Transverse colon (tissue), 4 donors: ENCODE measurements at places on chromosomes 12 and 14.
A peak's percentile ranks its signal among the peaks of the same experiment; 100 is the strongest.

GRCh38 chr14:99394602-99395156 is 86.0 kb downstream of the SETD3 start:
- no peak for DNase-seq

DNA sequence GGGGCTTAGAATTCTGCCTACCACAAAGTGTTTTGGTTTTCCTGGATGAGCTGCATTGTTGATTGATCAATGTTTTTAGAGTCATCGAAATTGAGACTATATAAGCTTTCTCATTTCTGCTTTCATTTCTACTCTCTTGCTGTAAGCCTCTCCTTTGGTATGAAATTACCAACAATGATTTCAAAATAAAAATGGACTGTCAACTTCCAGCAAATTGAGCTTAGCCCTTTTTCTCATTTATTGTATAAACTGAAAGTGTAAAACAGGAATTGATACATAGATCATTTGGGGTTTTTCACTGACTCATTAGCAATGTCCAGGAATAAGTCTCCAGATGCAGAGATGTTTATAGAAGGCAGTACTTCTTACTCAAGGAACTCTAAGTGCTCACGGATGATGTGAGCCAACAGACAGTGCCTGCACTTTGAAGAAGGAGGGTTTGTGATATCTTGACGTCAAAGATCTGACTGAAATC is 20.0 kb upstream of the PCNX1 start:
- DNase-seq, result no peak

GRCh38 chr12:115337693-115338543 is 653.9 kb upstream of the TBX3 start:
- DNase-seq, result peak; percentile 17

- no peak for DNase-seq
Measured at GRCh38 chr12:31297572-31298514, 28.1 kb downstream of the SINHCAF start.

DNA sequence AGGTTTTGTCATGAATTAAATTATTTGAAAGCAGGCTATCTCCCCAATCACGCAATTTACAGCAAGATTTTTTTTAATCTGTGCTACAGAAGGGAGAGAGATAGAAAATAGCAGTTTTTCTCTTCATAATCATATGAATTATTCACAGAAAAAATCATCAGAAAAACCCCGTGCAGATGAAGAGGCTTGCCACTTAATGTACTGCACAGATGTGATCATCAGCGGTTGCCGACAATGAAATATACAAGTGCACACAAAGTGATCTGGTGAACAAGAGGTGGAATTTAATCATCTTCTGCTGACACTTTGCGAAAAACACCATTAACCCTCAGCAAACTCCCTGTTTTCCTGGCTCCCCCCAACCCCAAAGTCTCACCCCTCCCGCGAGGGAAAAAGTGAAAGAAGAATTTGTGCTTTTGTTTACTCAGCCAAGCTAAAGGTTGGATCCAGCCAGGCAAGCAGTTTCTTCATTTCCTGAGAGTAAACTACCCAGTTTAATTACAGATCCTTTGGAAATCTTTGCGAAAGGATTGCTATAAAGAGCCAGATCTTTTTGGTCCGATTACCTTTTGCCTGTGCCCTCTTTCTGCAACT is 3.1 kb upstream of the LMO3 start:
- DNase-seq, result no peak

DNA sequence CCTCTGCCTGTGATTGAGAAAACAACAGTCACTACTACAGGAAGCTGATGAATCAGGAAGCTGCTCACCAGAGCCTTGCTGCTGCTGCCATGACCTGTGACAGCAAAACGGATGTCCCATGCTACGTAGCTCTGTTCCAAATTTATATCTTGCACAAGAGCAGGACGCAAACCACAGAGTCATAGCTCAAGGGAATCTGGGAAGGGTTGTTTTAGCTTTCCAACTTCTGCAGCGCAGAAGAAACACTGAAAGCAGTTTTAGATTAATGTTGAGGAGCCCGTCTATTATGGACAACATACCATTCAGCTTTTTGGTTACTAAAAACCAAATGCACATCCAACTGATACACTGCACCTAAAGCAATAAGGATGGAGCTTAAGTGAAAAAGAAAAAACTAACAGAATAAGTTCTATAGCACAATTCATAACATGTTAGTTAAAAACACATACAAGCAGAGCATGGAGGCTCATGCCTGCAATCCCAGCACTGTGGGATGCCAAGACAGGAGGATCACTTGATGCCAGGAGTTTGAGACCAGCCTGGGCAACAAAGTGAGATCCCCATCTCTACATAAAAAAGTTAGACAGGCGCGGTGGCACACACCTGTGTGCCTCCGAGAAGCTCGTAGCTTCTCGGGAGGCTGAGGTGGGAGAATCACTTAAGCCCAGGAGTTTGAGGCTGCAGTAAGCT is 1.7 kb upstream of the ANKRD33 start:
- DNase-seq, result peak; percentile 51

DNA sequence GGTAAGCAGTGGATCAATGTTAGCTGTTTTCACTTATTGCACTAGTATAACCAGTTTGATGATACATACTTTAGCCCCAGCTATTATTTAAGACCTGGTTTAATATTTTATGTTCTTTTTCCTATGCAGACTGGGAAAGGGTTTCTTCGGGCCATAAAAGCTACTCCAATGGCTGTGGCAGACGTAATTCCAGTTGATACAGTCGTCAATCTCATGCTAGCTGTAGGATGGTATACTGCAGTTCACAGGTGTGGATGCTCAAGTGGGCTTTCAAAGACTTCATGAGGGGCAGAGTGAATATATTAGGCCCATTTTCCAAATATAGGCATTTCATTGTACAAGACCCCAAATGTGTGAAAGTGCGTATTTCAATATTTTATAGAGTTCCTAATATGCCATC is 70.1 kb downstream of the ERGIC2 start:
- DNase-seq, result no peak

DNA sequence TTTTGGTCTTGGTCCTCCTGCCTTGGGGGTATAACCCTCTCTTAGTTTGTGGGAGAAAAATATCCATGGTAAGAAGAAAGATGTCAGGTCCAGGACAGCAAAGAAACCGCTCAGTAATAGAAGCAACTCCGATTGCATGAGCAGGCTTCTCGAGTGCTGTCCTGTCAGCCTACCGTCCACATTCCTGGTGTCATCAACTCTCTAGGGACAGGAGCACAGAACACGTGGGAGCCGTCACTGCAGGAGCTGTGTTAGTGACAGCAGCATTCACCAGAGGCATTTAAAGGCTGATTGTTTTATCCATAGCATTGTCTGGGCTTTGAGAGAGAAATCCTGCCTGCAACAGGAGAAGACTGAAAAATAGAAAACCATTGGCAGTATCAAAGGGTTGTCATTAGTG is 244.2 kb downstream of the CACNA1C start:
- no peak for DNase-seq

DNA sequence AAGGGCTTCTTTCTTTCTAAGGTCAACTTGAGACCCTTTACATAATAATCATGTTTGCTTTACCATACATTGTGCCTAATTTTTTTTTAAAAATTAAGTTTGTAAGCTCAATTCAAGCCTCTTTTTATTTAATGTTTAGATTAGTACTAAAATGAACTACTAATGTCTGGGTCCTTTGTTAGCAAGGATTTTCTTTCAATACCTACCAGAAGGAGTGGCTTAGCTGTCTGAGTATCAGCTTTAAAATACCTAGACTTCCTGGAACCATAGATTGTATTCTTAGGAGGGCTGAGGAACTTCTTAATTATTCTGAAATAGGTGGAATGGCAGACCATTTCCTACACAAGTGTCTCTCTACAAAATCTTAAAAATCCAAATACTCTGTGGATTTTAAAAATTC is 122.1 kb downstream of the HMGA2 start:
- no peak for DNase-seq

GRCh38 chr12:29672580-29672979 is 111.2 kb downstream of the TMTC1 start:
- no peak for DNase-seq

GRCh38 chr12:112645586-112645985 is 146.0 kb upstream of the RPH3A start:
- no peak for DNase-seq

DNA sequence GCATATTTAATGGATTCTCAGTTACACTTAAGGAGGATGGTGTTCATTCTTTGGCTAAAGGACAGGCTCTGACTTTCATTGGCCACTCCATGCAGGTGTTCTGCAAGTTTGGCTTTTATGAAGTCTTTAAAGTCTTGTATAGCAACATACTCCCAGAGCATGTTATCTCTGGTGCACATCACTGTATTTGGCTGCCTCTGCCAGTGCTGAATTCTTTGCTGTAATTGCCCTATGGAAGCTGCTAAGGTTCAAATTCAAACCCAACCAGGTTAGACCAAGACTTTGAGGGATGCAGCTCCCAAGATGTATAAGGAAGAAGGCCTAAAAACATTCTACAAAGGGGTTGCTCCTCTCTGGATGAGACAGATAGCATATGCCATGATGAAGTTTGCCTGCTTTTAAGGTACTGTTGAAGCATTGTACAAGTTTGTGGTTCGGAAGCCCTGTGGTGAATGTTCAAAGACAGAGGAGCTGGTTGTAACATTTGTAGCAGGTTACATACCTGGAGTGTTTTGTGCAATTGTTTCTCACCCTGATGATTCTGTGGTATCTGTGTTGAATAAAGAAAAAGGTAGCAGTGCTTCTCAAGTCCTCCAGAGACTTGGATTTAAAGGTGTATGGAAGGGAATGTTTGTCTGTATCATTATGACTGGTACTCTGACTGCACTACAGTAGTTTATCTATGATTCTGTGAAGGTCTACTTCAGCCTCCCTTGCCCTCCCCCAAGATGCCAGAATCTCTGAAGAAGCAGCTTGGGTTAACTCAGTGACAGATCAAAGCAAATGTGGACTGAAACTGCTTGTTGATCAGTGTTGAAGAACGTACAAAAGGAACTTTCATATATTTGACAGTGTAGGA is 19.4 kb downstream of the TMEM116 start:
- no peak for DNase-seq

DNA sequence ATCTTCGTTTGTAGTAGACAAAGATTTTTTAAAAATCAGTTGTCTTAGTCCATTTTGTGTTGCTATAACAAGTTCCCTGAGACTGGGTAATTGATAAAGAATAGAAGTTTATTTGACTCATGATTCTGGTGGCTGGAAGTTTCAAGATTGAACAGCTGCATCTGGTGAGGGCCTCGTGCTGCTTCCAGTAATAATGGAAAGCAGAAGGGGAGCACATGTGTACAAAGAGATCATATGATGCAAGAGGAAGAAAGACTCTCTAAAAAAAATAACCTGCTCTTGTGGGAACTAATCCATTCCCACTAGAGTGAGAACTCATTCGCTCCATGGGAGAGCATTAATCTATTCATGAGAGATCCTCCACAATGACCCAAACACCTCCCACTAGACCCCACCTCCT is 24.8 kb downstream of the MUCL1 start:
- DNase-seq, result no peak

- DNase-seq, result no peak
Measured at GRCh38 chr12:47021298-47021697, 58.1 kb upstream of the PCED1B start.

DNA sequence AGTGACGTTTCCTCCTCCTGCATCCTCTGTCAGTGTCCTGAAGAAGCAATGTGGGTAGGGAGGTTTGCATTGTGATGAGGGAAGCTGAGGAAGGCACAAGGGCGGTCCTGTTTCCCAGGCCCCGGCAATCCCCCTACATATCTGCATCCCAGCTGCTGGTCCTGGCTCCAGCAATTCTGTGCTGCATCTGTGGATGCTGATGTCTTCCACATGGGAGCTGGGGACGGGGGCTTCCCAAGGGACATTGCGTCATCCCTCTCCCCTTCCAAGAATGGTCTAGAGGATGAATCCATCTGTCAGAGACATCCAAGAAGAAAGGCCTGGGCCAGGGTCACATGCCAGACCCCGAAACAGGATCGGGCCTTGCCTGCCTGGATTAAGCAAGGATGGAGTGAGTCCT is 52.1 kb downstream of the TSPAN11 start:
- no peak for DNase-seq

- no peak for DNase-seq
Measured at GRCh38 chr14:54739514-54739913, 163.1 kb downstream of the GCH1 start.

DNA sequence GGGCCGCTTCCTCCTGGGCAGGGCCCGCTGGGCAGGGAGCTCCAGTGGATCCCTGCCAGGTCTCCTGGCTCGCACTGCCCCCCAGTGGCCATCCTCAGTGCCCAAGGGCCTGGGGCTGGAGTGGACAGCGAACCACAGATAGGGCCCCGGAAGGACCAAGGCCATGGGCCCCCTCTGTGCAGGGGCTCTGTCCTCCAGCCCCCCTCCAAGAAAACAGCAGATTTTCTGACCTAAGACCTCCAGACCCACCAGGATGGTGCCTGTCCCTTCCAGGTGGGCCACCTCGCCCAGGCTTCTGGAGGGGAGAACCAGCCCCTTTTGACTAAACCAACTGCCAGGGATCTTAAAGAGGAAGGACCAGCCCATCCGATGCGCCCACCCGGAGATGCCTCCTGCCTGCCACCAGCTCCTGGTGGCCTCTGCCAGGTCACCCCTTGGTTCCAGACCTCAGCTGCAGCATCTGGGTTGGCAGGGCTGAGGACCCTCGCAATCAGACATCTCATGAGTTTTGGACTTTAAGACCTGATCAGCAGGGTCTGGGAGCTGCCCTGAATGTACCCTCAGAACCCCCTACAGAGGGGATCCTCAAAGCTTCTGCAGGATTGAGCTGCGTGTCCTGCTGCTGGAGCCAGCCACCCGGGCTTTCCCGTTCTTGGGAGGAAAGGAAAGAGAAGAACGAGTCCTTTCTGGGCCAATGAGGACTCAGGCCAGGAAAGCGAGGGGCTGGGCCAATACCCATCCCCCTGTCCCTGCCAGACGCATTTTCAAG is 325.8 kb upstream of the DIO3 start:
- peak; percentile 65 for DNase-seq

- peak; percentile 39 for DNase-seq
Measured at GRCh38 chr14:101839236-101839635, 77.7 kb downstream of the PPP2R5C start.

DNA sequence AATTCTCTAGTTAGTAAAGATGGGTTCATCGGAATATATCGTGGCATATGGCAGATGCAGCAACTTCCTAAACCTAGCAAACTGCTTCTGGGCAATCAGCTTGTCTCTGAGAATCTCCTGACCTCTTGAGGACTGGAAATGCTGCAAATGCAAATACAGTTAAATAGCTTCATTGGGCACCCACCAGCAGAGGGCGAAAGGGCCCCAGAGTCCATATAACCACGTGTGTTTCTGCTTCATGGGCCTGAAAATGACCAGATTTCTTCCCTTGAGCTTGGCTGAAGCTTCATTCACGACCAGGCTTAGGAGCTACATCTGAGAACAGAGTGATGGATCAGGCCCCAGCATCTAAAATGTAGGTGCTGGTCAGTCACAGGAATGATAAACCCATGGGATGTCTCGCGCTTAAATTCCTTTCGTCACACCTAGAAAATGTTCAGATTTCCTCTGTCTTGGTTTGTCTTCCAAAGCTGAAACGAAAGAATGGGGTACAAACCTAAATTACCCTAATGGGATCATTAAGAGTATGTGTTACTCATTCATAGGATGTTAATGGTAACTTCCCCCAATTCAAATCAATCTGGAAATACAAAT is 1482.5 kb upstream of the TMEM132C start:
- peak; percentile 30 for DNase-seq

GRCh38 chr14:60679566-60680258 is 30.4 kb upstream of the SIX1 start:
- DNase-seq, result no peak

GRCh38 chr12:58138424-58138823 is 197.1 kb downstream of the ATP23 start:
- DNase-seq, result no peak
